M059J (cell line): ENCODE measurements at places on chromosomes 6 and 20. TPM values are rescaled to one million over a fixed set of nuclear protein-coding genes. Genes with fewer than 3 reads are reported as not detected.
A peak's percentile ranks its signal among the peaks of the same experiment; 100 is the strongest.

- no peak for DNase-seq
Observed at GRCh38 chr6:42690151-42690702, 32.2 kb downstream of the PRPH2 start.

- no peak for DNase-seq
Observed at GRCh38 chr20:56453352-56453751, 15.1 kb upstream of the RTF2 start.

DNA sequence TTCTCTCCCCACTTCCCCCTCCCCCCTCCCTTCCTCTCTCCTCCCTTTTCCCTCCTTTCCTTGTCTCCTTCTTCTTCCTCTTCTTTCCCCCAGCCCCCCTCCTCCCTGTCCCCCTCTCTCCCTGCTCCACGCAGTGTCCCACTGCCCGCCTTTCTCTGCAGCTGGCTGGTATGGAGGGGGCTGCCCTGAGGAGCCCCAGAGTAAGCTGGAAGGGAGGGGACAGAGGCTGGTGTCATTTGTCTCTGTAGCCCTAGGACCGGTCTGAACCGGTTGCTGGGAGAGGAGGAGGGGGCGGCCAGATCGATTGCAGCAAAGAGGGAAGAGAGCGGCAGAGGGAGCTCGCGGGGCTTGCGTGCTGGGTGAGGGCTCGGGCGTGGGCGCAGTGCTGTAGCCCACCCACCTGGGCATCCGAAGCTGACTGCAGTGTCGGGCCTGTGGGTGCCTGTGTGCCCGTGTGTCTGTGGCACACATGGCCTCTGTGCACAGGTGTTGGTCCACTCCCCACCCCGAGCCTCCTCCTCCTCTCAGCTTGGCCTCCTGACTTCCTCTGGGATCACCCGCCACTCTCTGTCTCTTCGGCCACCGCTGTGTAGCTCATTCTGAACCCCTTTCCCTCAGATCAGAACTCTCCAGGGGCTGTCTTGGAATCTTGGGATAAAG lies 50.6 kb downstream of the SRC start:
- DNase-seq: no peak

- DNase-seq: peak; percentile 67
Observed at GRCh38 chr6:144006736-144007477, 1.2 kb downstream of the PLAGL1 start.

The GABRR2 gene
- total RNA-seq: 0.25 TPM in 1 of 2 replicates, not detected in the other

- no peak for DNase-seq
Observed at GRCh38 chr6:106517706-106518105, 111.6 kb downstream of the RTN4IP1 start.

DNA sequence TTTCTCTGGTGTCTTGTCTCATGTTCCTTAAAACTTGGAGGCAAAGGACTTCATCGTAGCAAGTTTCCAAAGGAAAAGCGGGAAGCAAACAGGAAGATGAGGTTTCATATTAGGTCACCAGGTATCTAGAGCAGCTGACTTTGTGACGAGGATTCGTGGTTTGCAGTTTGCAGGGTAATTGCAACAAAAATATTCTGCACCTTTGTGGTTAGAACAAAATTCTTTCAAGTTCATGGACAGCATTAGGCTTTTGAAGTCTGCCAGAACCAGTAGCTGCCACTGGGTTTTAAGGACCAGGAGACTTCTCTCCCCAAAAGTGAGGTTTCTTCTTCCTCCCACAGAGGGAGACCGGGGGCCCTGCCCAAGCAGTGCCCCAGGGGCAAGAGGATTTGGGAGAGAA lies 63.4 kb downstream of the RPP40 start:
- peak; percentile 82 for DNase-seq

- peak; percentile 91 for DNase-seq
Observed at GRCh38 chr6:30814146-30815040, 69.9 kb upstream of the DDR1 start.

- DNase-seq: no peak
Observed at GRCh38 chr6:161305860-161306259, 32.0 kb upstream of the AGPAT4 start.

The NDRG3 gene
- 49.7 and 50.3 TPM in 2 replicates for total RNA-seq

GRCh38 chr6:7183707-7184106 lies 75.9 kb downstream of the RREB1 start:
- DNase-seq: no peak

DNA sequence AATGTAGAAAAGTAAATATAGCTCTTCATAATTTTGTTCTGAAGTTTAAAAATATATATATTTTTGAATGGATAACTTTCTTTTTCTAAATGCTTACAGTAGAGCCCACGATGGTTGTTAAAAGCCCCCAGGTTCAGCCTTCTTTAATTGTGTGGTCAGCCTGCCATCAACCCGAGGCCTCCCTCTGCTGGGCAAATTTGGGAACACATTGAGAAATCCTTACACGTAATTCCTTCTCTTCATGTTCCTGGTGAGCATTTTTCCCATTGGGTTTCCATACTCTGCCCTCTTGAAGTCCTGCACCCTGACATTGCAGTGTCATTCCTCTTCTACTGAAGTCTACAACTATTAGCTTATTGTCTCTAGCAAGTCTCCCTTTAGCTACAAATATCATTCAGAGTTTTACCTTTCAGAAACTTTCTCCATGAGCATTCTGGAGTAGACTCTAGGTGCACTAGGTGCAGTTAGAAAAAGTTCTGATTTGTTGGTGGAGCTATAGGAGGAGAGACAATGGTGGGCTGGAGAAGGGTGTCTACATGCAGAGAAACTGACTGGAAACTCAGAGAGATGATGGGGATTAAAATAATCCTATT lies 40.6 kb downstream of the TRIM38 start:
- peak; percentile 63 for DNase-seq

- peak; percentile 45 for DNase-seq
Observed at GRCh38 chr20:17958373-17959256, 10.0 kb downstream of the SNX5 start.

GRCh38 chr20:2059411-2059810 lies 42.2 kb upstream of the STK35 start:
- no peak for DNase-seq

- DNase-seq: peak; percentile 50
Observed at GRCh38 chr6:167898673-167899311, 72.1 kb downstream of the AFDN start.

GRCh38 chr6:158026054-158026900 lies 44.6 kb downstream of the SYNJ2 start:
- peak; percentile 100 for DNase-seq

GRCh38 chr6:143061597-143062385 lies 1.1 kb downstream of the AIG1 start:
- DNase-seq: peak; percentile 59

- no peak for DNase-seq
Observed at GRCh38 chr6:39218868-39219567, 10.3 kb downstream of the KCNK5 start.

DNA sequence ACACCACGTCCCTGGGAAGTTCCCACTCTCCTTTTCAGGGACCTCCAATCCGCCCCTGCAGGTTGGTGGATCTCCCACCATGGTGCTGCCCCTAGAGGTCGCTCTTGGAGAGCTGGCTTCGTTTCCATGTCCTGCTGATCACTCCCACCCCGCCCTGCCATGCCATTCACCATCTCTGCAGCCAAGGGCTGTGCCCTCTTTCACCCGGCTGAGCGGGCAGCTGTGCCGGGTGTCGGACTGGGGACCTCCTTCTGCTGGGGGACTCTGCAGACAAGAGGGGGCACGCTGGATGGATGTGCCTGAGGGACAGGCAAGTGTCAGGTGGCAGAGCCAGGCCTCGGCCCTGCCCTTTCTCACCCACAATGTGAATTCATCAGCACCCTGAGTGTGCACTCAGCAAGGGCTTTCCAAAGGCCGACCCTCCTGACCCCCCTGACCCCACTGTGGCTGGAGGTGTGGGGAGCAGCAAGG lies 347.0 kb downstream of the CDH4 start:
- DNase-seq: no peak

DNA sequence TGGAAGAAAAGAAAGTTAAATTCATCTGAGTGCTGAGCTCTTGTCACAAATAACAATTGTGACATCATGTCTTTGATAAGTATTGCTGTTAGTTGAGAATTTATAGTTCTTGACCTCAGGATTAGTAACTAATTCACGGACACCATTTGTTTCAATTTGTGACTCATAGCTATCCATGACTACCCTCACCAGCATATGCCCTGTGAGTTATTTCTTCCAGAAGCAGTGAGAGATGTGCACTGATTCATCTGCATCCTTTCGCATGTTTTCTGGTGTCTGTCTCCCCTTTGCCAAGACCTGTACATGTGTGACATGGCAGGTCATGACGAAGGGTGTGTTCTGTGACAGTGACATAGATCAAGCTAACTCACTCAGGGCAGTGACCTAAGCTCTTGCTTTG lies 86.9 kb downstream of the SOBP start:
- DNase-seq: peak; percentile 75

- no peak for DNase-seq
Observed at GRCh38 chr6:47680051-47680450, 18.3 kb upstream of the ADGRF4 start.

DNA sequence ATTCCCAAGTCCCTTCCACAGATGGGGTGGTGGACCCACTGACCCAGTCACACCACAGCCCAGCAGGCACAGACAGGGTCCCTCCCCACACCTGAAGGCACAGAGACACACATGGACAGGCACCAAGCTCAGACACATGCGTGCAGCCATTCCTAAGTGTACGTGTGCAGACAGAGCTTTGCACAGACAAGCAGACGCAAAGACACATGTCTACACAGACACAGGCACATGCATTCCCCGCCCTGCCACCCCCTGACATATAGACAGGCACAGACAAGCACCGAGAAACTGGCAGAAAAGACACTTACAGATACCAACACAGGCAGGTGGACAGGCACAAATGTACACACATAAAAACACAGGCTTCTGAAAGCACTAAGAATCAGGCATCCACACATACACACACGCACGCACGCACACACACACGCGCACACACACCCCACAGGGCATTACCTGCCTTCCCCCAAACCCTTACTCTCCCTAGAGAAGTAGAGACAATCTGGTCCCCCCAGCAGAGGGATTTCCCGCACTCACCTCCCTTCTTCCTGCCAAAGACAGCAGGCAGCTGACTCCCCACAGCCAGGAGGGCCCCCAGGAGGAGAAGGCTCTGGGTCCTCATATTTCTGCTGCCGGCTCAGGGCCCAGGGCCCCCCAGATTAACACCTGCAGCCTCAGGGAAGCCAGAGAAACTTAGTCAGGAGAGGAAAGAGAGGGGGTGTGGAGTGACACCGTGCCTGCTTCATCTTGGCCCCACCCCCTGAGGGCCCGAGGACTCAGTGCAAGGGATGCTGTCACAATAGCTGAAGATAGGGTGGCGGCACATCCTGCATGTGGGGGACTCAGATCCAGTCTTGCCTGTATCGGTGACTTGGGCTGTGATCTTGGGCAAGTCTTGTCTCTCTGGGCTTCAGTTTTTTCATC lies at the start of gene WFDC5:
WFDC5 (minus strand) TSS at position 710 of the 921 bp plus-strand sequence; CDS start at position 619, 91 bp downstream.
- no peak for DNase-seq

- DNase-seq: no peak
Observed at GRCh38 chr6:34240329-34241248, 3.9 kb downstream of the HMGA1 start.

- DNase-seq: peak; percentile 35
Observed at GRCh38 chr6:141169419-141169818, 963.3 kb upstream of the GJE1 start.

GRCh38 chr20:50704971-50705370 lies 13.6 kb upstream of the RIPOR3 start:
- no peak for DNase-seq

The PPIL6 gene
- total RNA-seq: 2.1 and 9.6 TPM in 2 replicates

- no peak for DNase-seq
Observed at GRCh38 chr6:3742076-3742425, 9.5 kb downstream of the PXDC1 start.

GRCh38 chr20:32114305-32114960 lies 4.9 kb downstream of the TM9SF4 start:
- DNase-seq: peak; percentile 25

GRCh38 chr20:48679599-48679998 lies 148.2 kb downstream of the PREX1 start:
- DNase-seq: no peak

- no peak for DNase-seq
Observed at GRCh38 chr20:38957235-38957876, 4.8 kb upstream of the DHX35 start.

DNA sequence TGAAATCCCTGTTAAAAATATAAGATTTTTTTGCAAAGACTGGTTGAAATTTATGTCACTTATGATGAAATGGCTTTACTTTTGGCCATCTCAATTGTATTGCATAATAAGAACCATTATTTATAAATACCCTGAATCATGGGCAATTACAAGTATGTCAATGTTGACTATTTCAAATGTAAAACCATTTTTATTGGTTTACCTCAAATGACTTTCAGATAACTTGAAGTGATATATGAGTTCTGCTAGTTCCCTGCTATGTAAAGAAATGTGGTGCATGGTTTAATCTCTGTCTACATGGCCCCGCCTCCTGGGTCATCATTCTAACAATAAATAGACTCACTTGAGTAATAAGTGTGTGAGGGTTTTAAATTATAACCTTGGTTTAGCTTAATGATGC lies 275.6 kb upstream of the PREP start:
- DNase-seq: peak; percentile 23

GRCh38 chr6:41348934-41349333 lies 13.5 kb downstream of the NCR2 start:
- no peak for DNase-seq

- DNase-seq: peak; percentile 40
Observed at GRCh38 chr6:133891149-133891926, 2.4 kb downstream of the TCF21 start.

- DNase-seq: peak; percentile 20
Observed at GRCh38 chr20:52129611-52130010, 62.0 kb downstream of the ZFP64 start.

GRCh38 chr6:6696867-6697531 lies 108.5 kb downstream of the LY86 start:
- DNase-seq: peak; percentile 54

DNA sequence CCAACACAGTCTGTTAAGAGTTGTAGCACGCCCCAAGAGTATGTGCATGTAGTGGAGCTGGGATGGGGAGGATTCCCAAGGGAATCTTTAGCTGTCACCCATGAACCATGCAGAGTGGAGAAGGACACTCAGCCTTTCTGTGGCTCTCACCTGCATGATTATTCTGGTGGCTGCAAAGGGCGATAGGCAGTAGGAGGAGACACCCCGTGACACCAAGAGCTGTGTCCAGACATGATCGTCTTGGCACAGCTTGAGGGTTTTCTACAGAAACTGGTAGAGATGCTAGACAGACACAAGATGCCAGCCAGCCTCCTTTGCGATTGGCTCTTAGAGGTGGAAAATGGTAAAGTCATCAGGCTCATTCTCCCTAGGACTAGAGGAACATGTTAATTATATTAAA lies 3.1 kb upstream of the CSE1L start:
- DNase-seq: no peak

- peak; percentile 56 for DNase-seq
Observed at GRCh38 chr6:85126485-85127167, 323.3 kb upstream of the NT5E start.

GRCh38 chr6:141158740-141159139 lies 974.0 kb upstream of the GJE1 start:
- peak; percentile 11 for DNase-seq

DNA sequence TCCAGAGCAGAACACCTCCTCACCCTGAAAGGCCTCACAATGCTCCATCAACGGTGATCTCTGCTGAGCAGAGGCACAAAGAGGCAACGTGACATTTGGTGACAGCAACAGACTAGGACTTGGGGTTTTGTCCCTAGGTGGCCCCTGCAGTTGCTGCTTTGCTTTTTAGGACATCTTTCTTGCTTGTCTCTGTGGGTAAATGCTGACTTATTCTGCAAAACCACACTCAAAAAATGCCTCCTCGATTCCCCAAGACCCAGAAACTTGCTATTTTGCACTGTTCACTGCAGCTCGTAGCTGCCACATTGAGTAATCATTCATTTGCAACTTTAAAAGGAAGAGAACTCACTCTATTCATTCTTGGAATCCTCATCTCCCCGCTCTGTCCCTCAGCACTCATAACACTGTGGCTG lies 209.9 kb downstream of the LY86 start:
- DNase-seq: no peak
